ENCODE measurements at places on chromosomes 16 and 17.

DNA sequence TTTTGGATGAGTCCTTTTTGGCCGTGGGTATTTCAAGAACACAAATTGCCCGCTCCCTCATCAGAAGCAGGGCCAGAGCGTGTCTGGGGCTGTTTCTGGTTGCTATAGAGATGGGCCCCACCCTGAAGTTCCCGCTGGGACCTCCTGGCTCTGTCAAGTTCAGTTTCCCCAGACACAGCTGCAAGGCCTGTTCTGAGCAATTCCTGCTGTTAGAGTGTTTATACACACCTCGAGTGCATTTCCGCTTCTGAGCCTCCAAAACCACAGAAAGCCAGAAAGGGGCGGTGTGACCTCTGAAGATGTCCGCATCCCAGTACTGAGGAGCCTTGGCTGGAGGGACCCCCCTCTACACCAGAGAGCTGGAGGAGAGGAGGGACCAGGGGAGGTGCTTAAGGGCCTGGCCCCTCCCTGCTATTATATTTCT lies 9.3 kb upstream of the WBP2 start:
- DNase-seq: peak; percentile 74

DNA sequence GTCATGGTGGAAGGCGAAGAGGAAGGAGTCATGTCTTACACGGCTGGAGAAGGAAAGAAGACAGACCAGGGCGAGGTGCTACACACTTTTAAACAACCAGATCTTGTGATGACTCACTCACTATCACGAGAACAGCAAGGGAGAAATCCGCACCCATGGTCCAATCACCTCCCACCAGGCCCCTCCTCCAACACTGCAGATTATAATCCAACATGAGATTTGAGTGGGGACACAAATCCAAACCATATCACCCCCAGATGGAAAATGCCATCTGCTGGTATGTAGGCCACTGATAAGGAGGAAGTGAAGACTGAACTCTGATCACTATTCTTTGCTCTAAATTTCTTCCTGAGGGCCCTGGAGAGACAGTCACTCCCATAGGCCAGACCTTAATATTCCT lies 7.5 kb upstream of the ITGAX start:
- no peak for DNase-seq

- peak; percentile 26 for DNase-seq
These were observed 94.6 kb downstream of the RGS9 start for GRCh38 chr17:65231662-65232335.

- no peak for DNase-seq
These were observed 368.8 kb downstream of the SNX29 start for GRCh38 chr16:12345349-12345748.

DNA sequence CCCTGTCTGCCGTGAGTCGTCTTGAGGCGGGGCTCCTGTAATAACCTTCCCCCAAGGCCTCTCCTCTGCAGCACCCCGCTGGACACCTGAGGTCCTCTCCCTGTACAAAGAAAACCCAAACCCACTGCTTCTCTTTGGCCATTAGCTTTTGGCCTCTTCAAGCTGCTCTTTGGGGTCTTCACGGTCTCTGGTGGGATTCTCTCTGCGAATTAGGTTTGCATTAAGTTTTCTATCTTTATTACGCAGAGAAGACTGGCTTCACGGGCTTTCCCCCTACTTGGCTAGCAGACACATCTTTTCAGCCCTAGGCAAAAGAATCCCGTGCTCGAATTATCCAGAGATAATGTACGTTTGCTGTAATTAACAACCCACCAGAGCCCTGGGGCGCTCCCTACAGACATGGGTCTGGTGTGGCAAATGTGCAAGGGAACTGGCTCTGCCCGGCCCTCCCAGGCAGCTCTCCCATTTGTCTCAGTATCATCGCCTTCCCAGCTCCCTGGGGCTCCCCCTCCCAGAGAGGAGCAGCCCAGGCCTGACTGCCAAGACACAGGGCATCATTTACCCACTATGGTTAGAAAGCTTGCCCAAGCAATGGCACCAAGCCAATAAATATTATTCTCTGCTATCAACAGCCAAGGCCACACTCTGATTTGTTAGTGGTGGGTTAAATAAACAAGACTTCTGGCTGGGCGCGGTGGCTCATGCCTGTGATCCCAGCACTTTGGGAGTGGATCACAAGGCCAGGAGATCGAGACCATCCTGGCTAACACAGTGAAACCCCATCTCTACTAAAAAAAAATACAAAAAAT lies 24.7 kb upstream of the KLHDC4 start:
- no peak for DNase-seq

GRCh38 chr17:40699371-40699770 lies 4.2 kb downstream of the KRT24 start:
- DNase-seq: no peak

DNA sequence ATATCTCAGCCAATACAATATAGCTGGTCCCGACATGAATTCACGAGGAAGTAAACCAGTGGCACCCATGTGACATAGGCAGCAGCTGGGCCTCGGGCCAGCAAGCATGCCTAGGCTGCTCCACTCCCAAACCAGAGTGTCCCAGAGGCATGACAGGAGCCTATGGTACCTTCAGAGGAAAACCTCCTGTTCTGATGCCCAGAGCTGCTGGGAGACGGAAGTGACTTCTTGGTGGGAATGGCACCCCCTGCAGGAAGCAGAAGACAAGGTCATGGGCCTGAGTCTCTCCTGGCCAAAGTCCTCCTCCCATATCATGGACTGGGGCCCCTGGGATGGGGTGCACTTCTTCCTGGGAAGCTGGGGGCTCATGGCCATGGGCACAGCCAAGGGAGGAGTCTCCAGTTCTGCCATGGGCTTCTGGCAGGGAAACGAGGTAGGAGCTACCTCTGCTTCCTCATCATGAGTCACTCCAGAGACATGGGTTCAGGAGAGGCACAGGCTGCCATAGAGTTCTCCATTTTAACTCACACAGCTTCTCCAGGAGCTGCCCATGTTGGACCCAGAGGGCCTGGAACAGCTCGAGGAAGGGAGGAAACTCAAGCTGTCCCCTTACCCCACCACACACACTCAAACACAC lies 13.4 kb downstream of the FBF1 start:
- no peak for DNase-seq

- no peak for DNase-seq
These were observed 20.8 kb upstream of the ATP5MC1 start for GRCh38 chr17:48871551-48872351.

- DNase-seq: no peak
These were observed 1380.6 kb downstream of the CDH8 start for GRCh38 chr16:60655514-60656153.

DNA sequence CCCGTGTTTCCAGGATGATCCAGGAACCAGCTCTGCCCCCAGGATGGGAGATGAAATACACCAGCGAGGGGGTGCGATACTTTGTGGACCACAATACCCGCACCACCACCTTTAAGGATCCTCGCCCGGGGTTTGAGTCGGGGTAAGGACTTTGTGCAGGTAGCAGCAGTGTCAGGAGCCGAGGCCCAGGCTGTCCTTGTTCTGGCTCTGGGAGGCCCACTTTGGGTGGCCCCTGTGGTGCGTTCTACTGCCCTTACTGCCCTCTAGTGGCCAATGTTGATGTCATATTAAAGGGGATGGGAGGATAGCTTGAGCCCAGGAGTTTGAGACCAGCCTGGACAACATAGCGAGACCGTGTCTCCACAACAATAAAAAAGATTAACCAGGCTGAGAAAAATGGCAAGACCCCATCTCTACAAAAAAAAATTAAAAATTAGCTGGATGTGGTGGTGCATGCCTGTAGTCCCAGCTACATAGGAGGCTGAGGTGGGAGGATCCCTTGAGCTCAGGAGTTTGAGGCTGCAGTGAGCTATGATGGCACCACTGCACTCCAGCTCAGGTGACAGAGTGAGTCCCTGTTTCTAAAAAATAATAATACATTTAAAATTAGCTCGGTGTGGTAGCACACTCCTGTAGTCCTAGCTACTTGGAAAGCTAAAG lies 20.9 kb upstream of the CLEC18A start:
- DNase-seq: no peak

DNA sequence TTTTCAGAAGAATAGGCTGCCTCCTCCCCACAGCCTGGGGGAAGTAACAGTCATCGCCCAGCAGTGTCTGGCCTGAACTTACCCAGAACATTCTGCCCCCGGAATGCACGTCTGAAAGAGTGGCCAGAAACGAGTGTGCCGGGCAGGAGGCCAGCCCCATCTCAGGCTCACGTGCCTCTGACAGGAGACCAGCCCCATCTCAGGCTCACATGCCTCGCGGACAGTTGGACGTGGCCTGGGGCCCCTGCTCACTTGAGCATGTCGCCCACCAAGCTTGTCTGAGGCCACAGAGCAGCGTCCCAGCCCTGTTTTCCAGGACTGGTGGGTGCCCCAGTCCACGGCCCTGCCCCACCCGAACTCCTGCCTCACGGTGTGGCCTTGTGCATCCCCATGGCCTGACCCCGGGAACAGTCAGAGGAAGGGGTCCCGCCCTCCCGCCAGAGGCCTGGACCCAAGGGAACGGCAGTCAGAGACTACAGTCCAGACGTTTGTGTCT lies 16.3 kb upstream of the CDH15 start:
- DNase-seq: no peak

DNA sequence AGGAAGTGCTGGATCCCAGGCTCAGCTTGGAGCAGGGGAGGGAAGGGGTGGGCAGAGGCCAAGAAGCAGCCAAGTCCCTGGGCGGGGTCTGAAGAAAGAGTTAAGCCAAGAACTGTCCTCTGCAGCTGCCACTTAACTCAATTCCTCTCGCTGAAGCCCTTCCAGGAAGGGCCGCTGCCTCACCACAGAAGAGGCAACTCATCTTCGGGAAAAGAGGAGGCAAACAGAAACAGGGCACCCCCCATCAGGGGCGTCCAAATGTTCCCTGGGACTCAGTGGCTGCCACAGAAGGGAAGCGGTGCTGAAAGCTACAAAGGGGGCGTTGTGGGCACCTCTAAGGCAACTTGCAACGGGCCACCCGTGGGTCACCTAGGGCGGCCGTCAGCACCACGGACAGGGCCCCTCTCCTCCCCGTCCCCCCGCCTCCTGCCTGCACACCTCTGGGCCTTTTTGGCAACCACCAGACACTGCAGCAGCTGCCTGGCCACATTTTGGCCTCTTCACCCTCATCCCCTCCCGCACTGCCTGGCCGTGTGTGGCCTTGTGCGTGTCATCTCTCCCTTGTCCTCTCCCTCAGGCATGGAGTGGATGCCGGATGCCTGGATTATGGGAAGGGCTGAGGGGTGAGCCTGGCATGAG lies 2.5 kb downstream of the TLCD3B start:
- no peak for DNase-seq

DNA sequence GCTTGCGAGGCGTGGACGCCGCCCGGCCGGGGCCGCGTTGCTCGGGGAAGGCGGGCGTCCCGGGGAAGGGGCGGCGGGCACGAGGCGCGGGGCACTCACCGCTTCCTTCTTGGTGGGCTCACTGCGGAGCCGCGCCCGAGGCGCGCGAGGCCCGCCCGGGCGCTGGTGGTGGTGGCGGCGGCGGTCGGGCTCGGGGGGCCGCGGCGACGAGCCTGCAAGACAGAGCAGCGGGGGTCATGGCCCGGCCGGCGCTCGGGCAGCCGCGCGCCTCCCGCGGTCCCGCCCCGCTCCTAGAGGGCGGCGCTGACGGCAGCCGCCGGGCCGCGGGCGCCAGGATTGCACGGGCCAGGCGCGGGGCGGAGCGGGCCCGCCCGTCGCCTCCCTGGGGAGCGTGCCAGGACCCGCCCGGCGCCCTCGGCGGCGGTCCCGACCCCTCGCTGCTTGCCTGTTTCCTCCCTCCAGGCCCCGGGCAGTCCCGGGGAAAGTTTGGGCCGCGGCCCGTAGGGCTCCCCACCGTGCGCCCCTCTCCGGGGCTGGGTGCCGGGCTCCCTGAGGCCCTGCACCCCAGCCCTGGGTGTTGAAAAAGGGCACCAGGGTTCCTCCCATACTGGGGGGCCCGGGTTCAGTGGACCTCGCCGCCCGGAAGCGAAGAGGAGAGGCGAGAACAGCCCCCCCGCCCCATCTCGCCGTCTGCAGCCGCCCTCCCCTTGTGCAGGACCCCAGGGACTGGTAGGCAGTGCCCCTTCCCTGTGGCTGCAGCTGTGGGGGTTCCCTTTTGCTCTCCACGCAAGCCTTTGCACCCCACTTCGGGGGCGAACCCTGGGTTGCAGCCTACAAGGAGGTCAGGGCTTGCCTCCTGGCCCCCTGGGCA lies at the start of gene C16orf74:
TSS of gene C16orf74 (minus strand) at position 270 of the 871 bp plus-strand sequence. CDS start 15,879 bp downstream, outside the sequence.
- no peak for DNase-seq

- DNase-seq: no peak
These were observed 305.2 kb downstream of the SEC14L1 start for GRCh38 chr17:77445760-77446532.

DNA sequence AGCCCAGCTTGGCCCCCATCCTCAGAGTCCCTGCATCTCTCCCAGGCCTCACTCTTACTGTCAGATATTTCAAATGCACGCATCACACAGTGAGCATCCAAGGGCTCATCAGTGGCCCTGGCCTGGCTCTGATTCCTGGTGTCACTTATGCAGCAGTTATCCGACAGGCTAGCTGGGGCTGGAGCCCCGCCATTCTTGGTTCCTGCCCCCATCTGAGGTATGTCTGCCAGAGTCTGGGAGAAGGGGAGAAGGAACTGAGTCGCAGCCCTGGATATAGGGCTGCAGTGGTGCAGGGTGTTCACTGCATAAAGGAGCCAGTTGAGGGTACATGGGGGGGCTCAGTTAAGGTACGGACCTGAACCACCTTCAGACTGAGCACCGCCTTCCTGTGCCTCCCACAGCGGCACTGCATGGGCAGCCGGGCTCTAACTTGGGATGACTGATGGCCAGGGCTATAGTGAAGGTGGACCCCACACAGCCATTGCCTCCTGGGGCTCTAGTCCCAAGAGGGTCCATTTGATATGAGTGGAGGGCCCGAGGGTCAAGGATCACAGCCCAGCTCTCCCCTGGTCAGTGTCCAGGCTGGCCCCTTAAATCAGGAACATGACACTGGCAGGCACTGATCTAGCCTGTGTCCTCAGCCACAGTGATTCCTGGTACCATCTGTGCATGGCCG lies 1.8 kb upstream of the RASD1 start:
- no peak for DNase-seq

GRCh38 chr17:33667671-33668070 lies 374.6 kb upstream of the ASIC2 start:
- no peak for DNase-seq

DNA sequence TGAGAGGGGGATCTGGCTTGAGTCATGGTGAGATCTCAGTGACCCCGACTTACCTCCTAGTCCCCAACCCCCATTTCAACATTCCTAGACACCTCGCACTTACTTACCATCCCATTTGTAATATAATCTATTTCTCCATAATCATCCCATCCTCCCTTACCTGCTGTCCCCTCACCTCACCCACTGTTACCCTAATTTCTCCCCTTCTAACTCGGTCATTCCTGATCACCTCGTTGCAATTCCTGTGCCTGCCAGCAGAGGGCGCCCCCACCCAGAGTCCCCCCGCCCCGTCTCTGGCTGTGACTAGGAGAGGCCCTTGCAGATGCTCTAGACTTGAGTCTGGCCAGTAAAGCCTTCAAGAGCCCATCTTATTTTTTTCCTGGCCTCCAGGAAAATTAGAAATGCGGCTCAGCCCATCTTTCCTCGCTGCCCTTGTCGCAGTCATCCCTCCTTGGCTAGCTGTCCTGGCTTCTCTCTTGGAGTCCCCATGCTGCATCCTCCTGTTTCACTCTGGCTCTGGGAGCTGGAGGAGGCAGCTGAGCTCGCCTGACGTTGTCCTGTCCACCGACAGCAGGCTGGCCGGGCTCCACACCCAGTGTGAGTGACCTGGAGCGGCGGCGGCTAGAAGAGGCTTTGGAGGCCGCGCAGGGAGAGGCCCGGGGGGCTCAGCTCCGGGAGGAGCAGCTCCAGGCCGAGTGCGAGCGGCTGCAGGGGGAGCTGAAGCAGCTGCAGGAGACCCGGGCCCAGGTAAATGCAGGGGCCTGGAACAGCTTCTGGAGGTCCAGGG lies 5.0 kb downstream of the TBKBP1 start:
- no peak for DNase-seq

Measured in left renal pelvis (tissue), 4 donors.